CD4-positive, alpha-beta T cell (primary cell): ENCODE measurements at places on chromosomes 2 and 18.

DNA sequence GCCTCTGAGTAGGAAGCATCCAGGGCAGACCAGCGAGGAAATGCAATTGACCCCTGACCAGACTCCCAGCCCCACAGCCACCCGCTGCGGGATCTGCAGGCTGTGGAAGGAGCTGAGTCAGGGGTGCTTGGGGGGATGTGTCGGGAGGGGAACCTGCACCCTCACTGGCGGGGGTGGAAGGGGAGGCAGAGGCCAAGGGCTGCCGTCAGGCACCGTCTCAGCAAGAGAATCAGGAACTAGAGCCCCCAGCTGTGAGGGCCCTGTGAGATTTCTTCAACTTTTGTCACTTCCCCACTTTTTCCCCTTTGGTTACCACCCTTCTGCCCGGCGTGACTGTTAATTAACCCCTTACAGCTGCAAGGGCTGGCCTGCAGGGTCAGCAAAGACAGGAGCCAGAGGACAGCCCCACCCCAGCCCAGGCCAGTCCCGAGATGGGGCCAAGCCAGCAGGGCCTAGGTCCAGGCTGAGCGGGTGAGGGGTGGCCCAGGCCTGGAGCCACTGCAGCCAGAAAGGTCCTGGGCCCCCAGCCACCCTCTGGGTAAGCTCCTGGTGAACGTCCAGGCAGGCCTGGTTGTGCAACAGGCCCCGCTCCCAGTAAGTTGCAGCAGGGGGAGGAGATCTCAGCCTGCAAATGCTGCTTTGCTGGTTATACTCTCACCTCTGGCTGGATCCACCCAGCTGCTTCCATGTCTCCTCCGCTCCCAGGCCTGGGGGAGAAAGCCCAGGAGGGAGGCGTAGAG, 147.0 kb upstream of the ID2 start:
- DNase-seq, result no peak

- DNase-seq, result no peak
Measured at GRCh38 chr2:16094811-16095210, 154.5 kb downstream of the MYCN start.

DNA sequence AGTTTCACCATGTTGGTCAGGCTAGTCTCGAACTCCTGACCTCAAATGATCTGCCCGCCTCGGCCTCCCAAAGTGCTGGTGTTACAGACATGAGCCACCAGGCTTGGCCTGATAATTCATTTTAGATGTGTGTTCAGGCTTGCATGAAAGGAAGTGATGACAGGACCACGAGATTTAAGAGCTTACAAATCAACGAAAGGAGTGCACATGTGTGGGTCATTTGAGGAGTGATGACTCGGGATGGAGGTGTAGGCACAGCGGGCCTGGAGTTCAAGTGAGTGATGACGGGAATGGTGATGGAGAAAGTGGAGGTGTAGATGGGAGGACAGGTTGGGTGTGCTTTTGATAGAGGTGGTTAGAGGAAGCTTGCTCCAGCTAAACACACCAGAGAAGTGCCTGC, 742.4 kb downstream of the GALR1 start:
- no peak for DNase-seq

DNA sequence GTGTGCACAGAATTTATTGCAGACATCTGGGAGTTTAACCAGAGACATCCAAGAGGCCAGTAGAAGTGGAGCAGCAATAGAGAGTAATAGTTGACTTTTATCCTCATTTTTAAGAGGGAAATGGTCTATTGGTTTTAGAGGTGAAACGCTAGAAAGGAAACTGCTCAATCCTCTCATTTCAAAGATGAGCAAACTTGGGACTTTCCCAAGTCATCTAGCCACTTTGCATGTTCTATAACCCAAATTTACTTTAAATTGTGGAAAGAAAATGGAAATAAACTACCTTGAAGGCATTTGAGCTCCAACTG, 601.7 kb downstream of the ARHGAP15 start:
- peak; percentile 15 for DNase-seq

GRCh38 chr2:118983133-118983532, 41.1 kb downstream of the MARCO start:
- no peak for DNase-seq

DNA sequence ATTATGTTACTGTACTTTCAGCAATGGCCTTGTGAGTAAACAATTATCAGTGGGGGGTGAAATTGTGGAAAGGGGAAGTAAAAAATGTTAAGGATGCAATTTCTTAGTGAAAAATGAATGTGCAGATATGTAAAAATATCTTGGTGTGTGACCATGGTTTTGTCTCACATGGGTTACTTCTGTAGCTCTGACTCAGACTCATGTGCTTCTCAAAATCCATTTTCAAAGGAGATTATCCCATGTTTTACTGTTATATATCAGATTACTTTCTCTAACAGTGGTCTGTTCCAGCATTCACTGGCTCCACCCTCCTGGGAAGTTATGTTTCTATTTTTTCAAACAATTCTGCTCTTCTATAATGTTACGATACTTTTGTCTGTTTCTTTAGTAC, 298.2 kb upstream of the COL3A1 start:
- DNase-seq, result no peak

- DNase-seq, result no peak
Measured at GRCh38 chr2:132609101-132609890, 60.7 kb downstream of the LYPD1 start.
